Vagina (tissue), 2 donors: ENCODE measurements at places on chromosomes 4 and X. TPM values are rescaled to one million over a fixed set of nuclear protein-coding genes. Genes with fewer than 3 reads are reported as not detected.

DNA sequence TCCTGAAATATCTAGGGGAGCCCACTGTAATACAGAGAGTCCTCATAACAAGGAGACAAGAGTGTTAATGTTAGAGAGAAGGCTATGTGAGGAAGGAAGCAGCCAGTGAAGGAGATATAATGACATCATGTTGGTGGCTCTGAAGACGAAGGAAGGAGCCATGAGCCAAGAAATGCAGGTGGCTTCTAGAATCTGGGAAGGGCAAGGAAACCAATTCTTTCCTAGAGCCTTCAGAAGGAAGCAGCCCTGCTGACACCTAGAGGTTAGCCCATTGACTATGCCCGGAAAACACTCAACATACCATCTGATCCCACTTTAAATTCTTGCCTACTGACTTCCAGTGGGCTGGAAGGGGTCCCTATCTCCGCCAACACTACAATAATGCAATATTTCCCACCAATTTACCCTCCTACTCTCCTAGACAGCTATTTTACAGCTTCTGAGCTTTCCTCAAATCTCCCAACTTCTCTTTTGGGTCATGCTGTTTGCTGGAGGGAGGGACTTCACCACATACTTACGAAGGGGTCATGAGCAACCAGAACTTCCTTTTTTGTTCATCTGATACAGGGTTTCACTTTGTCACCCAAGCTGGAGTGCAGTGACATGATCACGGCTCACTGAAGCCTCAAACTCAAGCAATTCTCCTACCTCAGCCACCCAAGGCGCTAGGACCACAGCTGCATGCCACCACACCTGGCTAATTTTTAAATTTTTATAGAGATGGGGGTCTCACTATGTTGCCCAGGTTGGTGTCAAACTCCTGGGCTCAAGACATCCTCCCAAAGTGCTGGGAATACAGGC lies 25.2 kb upstream of the G3BP2 start:
- H3K36me3 ChIP-seq, result no peaks in the 10 kb centered on the region
- DNase-seq, result no peak
- no peak overlapping the region for H3K27ac ChIP-seq
- no peak overlapping the region for H3K4me3 ChIP-seq

GRCh38 chr4:173852775-173853174 lies 322.7 kb upstream of the HAND2 start:
- H3K27ac ChIP-seq, result no peak overlapping the region
- no peak for DNase-seq
- H3K4me1 ChIP-seq, result no peaks in the 10 kb centered on the region
- no peak overlapping the region for H3K4me3 ChIP-seq
- no peaks in the 10 kb centered on the region for H3K36me3 ChIP-seq

Gene FNIP2
- 25.3 TPM for total RNA-seq

Gene NLGN3
- 1.7 TPM for total RNA-seq

Gene IQSEC2
- 22.8 TPM for total RNA-seq

DNA sequence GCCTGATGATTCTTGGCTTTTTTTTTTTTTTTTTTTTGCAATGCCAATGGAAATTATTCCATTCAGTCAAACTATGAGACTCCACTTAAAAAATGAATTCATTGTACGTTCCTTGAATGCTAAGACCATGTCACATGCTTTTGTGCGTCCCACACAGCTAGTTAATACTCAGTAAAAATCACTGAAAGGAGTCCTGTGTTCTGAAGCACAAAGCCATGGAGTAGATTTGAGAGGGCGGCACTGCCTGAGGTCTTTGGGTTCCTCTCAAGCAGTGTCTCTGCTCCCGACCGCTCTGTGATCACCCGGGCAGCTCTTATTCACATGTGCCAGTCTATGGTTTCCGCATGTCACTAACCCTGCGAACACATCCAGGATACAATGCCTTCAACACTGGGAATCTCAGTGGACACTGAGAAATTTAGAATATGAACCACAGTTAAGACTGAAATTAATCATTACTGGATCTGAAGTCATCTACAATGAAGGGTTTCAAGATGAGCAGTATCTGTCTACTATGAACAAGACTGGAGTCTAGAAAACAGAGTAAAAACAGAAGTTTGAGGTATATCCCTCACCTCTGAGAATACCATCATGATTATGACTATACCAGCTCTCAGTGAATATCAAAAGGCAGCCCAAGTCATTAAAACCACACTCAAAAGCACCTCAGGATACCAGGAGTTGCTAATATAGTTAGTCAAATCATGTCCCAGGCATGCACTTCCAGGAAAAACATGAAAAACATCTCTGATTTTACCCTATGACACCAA lies 193.0 kb downstream of the MGST2 start:
- H3K27ac ChIP-seq, result no peak overlapping the region
- no peaks in the 10 kb centered on the region for H3K27me3 ChIP-seq
- no peak overlapping the region for H3K4me3 ChIP-seq
- no peak for DNase-seq
- H3K36me3 ChIP-seq, result no peaks in the 10 kb centered on the region

DNA sequence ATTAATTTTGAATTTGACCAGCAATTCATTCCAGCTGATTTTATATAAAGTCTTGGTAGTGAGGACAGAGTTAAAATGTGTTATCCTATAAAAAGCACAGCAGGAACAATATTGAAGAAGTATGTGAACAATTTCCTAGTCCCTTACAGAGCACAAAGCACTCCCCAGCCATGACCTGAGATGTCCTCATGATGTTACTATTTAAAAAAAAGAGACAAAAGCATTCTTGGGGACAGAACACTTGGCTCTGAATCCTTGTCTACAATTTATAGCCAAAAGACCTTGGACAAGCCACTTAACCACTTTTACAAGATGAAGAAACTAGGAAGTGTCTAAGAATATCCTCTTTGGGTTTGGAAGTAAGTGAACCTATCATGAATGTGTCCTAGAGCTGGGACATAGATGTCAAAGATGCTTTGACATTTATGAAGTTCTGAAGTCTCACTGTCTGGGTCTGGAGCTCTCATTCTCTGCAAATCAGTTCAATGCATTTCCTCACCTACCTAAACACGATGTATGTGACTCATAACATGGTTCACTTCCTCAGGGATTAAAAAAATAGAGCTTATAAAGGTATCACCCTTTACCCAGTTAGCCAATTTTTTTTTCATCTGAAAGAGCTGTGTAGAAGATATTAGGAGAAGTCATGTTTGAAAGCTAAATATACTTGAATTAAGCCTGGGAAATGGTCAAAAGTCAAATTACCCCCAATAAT lies 61.4 kb downstream of the IGFBP7 start:
- peaks cover 18% of the 10 kb centered on the region for H3K4me1 ChIP-seq
- no peak overlapping the region for H3K4me3 ChIP-seq
- DNase-seq, result no peak
- H3K27me3 ChIP-seq, result no peaks in the 10 kb centered on the region

DNA sequence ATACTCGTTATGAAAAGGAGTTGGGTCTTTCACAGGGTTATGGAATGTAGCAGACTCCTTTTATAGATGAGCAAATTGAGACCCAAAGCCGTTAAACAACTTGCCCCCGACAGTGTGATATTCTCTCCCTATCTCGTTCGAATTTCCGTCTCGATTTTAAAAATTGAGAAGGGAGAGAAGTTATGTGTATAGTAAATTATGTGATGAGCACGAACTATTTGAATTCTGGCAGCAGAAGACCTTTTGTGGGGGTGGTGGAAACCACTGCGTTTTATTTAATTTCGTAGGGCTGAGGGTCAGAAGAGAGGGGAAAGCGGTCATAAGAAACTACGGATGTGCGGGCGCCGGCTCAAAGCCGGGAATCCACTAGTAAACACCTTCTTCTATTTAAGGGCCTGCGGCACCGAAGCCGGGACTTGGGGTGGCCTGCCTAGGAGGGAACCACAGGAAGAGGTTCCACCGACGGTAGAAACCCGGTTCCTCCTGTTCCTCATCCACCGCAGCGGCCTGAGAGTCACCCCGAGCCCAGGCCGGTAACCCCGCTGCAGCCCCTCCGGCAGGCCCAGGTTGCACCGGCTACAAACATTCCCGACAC lies 1.5 kb upstream of the DDX3X start:
- peaks cover 34% of the 10 kb centered on the region for H3K4me1 ChIP-seq
- no peak for DNase-seq
- peak overlapping the region; percentile 61 for H3K4me3 ChIP-seq
- H3K27ac ChIP-seq, result peak overlapping the region; percentile 100
- no peaks in the 10 kb centered on the region for H3K36me3 ChIP-seq
- no peaks in the 10 kb centered on the region for H3K27me3 ChIP-seq

Gene IL2RG
- 4.2 TPM for total RNA-seq

Gene CXorf65
- not detected for total RNA-seq

DNA sequence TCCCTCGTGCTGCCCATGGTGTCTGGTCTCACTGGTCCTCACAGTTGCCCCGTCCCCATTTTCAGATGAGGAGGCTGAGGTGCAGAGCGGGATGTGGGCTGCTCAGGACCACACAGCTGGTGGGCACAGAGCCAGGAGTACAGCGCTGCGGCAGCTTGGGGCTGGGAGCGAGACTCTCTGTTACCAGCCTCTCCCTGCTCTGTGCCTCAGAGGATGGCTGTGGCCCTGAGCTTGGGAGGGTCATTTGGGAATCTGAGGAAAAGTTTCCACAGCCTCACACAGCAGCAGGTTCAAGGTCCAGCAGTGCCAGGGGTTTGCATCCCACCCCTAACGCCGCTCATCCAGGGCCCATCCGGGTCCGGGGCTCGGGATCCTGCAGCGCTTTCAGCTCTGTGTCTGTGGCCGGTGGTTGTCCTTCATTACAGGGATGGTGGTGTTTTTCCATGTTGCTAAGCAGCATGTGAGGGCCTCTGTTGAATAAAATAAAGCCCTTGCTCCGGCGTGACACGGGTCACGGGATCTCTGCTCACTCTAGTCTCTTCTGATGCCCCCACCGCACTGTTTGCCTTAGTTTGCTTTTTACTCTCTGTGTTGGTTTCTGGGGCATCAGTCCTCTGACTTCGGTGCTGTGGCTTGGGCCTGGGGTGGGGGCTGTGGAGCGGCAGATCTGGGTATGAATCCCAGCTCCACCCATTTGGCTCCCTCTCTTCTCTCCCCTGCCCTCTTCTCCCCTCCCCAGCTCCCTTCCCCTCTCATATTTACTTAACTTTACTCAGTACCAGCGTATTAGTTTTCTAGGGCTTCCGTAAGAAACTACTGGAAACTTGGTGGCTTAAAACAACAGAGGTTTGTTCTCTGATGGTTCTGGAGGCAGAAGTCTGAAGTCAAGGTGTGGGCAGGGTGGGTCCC lies 6.5 kb downstream of the WFS1 start:
- DNase-seq, result no peak
- peaks cover 98% of the 10 kb centered on the region for H3K4me1 ChIP-seq
- no peak overlapping the region for H3K4me3 ChIP-seq
- peak overlapping the region; percentile 73 for H3K27ac ChIP-seq

GRCh38 chr4:72689923-72690322 lies 120.9 kb upstream of the ADAMTS3 start:
- H3K4me3 ChIP-seq, result no peak overlapping the region
- H3K27me3 ChIP-seq, result no peaks in the 10 kb centered on the region
- no peak overlapping the region for H3K27ac ChIP-seq
- no peak for DNase-seq

GRCh38 chr4:30716681-30717207 lies 3.4 kb upstream of the PCDH7 start:
- no peaks in the 10 kb centered on the region for H3K27me3 ChIP-seq
- H3K4me3 ChIP-seq, result peak overlapping the region; percentile 58
- peak overlapping the region; percentile 78 for H3K27ac ChIP-seq
- H3K36me3 ChIP-seq, result no peaks in the 10 kb centered on the region

- DNase-seq, result no peak
- peaks cover 12% of the 10 kb centered on the region for H3K4me1 ChIP-seq
- no peak overlapping the region for H3K27ac ChIP-seq
- H3K4me3 ChIP-seq, result peak overlapping the region; percentile 43
Measured at GRCh38 chr4:157221895-157222770, 1.6 kb downstream of the GRIA2 start.

Gene RNF212
- 7.9 TPM for total RNA-seq

- no peaks in the 10 kb centered on the region for H3K27me3 ChIP-seq
- no peaks in the 10 kb centered on the region for H3K36me3 ChIP-seq
- no peak for DNase-seq
- H3K4me3 ChIP-seq, result peak overlapping the region; percentile 40
- H3K27ac ChIP-seq, result peak overlapping the region; percentile 82
Measured at GRCh38 chr4:151226004-151226932, 50.7 kb upstream of the PRSS48 start.

DNA sequence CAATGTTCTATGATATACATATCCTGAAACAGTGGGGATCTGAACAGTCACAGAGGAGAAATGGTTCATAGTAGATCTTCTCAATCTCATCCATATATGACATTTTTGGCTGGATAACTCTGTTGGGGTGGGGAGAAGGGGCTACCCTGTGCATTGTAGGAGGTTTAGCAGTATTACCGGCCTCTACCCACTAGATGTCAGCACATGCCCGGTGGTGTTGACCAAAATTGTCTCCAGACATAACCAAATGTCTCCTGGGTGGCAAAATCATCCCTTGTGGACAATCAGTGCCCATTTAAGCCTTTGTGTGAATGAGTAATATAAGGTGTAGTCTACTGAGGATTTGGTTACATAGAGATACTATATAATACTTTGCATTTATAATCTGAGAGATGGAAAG lies 89.9 kb downstream of the PLS3 start:
- no peak for DNase-seq
- no peak overlapping the region for H3K27ac ChIP-seq
- no peaks in the 10 kb centered on the region for H3K27me3 ChIP-seq
- H3K36me3 ChIP-seq, result peaks cover 11% of the 10 kb centered on the region
- no peak overlapping the region for H3K4me3 ChIP-seq
- no peaks in the 10 kb centered on the region for H3K4me1 ChIP-seq

Gene GLOD5
- total RNA-seq, result not detected

Gene KLHL4
- 0.25 TPM for total RNA-seq

Gene PHEX
- total RNA-seq, result 0.49 TPM

GRCh38 chrX:147828719-147829118 lies 83.0 kb upstream of the FMR1 start:
- no peak overlapping the region for H3K4me3 ChIP-seq
- H3K36me3 ChIP-seq, result no peaks in the 10 kb centered on the region

GRCh38 chr4:56976283-56976836 lies 1.0 kb downstream of the NOA1 start:
- H3K36me3 ChIP-seq, result peaks cover 34% of the 10 kb centered on the region
- peak overlapping the region; percentile 91 for H3K27ac ChIP-seq
- H3K4me3 ChIP-seq, result peak overlapping the region; percentile 82
- peak; percentile 84 for DNase-seq
- peaks cover 47% of the 10 kb centered on the region for H3K4me1 ChIP-seq

Gene HPRT1
- 14.5 TPM for total RNA-seq

DNA sequence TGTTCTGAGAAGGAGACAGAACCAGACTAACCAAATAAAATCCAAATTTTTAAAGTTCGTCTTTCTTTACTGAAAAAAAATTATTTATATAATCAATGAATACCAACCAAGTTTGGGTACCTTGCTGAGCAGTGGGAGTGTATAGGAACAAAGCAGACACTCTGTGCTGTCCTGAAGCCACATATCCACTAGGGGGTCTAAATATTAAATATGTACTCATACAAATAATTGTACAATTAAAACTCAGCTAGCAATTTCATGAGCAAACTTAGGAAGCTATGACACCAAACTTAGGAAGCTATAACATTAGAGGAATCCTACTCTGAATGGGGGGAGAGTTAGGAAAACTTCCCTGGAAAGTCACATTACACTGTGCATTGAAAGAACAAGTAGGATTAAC lies 582.0 kb upstream of the EPHA5 start:
- H3K4me1 ChIP-seq, result no peaks in the 10 kb centered on the region
- H3K27me3 ChIP-seq, result no peaks in the 10 kb centered on the region
- H3K27ac ChIP-seq, result no peak overlapping the region
- no peaks in the 10 kb centered on the region for H3K36me3 ChIP-seq
- no peak overlapping the region for H3K4me3 ChIP-seq
